ENCODE measurements at places on chromosomes 13 and 19.

DNA sequence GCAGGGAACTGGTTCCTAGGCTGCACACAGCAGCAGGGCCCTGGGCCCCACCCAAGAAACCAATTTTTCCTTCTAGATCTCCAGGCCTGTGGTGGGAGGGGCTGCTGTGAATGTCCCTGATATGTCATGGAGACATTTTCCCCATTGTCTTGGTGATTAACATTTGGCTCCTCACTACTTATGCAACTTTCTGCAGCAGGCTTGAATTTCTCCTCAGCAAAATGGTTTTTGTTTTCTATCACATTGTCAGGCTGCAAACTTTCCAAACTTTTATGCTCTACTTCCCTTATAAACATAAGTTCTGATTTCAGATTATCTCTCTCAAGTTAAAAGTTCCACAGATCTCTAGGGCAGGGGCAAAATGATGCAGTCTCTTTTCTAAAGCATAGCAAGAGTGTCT lies 310.2 kb upstream of the PCDH20 start:
- no peak for DNase-seq

- no peak for DNase-seq
Observed at GRCh38 chr13:54949735-54950134, 1921.1 kb downstream of the OLFM4 start.

GRCh38 chr13:79423340-79423739 lies 17.3 kb upstream of the RBM26 start:
- no peak for DNase-seq

- no peak for DNase-seq
Observed at GRCh38 chr19:19105365-19106055, 32.8 kb downstream of the TMEM161A start.

DNA sequence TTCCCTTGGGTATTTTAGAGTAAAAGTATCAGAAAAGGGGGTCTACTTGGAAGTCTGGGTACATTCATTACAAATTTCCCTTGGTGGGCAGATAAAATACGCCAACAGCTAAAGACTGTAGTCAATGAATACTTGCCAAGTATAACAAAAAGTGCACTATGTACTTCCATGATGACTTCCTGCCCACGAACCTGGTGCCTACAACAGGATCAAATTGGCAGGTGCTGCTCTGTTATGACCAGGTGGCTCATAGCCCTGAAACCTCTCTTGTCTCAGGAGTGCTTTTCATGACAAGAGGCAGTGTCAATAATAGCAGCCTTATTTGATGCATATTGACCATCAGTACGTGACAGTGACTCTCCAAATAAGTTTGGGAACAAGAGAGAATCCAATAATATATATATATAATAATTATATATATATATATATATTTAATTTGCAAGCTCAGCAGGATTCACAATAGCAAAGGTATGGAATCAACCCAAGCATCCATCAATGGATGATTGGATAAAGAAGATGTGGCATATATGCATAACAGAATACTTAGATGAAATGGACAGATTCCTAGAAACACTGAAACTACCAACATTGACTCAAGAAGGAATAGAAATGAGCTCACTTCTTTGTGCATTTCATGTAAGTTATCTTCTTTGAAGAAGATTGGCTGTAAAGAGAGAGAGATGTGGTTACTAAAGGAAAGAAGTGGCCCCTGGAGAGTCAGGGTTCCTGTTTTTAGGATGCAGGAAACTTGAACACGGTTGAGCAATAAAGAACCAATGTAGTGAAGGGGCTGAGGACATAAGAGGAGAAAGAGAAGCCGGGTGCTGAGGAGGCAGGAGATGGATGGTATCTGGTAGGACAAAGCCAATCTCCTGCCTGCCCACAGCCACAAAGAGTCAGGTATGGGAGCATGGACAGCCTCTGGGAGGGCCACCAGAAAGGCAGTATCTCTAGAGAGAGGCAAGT lies 52.0 kb upstream of the GTF2F2 start:
- DNase-seq = no peak

- DNase-seq = no peak
Observed at GRCh38 chr19:27887946-27888345, 1325.0 kb downstream of the UQCRFS1 start.

GRCh38 chr13:33193428-33193974 lies 92.1 kb downstream of the STARD13 start:
- no peak for DNase-seq
